ENCODE measurements at places on chromosomes 1 and 21.

GRCh38 chr1:1066403-1067283 is 7.5 kb downstream of the RNF223 start:
- DNase-seq = no peak

GRCh38 chr1:58363585-58363984 is 182.9 kb downstream of the OMA1 start:
- DNase-seq = no peak

DNA sequence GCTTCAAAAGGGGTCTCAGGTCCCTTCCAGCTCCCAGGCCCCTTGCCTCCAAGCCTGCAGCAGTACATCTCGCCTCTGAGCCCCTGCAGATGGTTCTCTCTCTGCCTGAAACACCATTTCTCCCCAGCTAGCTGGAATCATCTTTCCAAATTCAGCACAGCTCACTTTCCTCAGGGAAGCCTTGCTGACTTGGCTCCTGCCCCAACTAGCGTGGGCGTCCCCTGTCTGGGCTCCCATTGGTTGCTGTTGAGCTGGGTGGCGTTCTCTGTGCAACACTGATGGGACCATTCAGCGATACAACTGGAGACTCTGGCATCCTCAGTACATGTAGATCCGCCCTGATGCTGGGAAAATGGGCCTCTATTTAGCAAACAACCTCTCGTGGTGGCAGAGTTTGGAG is 141.3 kb upstream of the IGSF21 start:
- DNase-seq = no peak

GRCh38 chr1:54132495-54132894 is 20.3 kb downstream of the CDCP2 start:
- DNase-seq = no peak

DNA sequence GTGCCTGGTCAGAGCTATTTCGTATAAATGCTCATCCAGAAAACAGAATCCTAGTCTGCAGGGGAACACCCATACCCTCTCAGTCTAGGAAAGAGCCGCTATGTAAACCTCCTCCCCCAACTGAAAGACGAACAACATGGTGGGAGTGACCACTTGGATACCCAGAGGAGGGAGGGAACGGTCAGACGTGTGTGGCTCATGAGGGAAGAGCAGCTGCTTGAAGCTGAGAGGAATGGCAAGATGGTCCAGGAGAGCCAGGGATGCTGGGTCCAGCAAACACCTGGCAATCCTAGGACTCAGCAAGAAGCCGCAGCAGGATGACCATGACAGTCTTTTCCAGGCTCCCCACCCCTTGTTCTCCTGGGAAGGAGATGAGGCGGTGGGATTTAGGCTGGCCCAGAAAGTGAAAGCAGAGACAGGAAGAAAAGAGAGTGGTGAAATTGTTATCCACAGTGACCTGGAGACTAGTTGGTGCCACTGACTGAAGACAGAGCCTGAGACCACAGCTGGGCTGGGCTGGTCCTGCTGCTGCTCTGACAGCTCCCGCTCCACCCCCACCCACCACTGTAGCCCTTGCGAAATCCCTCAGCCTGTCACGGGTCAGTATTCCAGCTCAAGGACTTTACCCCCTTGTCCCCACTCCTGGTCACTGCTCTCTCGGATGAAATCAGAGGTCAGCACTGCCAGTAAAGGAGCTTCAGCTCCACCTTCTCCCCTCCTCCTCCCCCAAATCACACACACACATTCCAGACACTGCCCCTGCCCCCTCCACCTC is 3.6 kb downstream of the CERS2 start:
- DNase-seq = no peak

Measured in NCI-H2081 (cell line).